Fibroblast of skin of left biceps (primary cell): ENCODE measurements at places on chromosomes 4 and X.

GRCh38 chr4:166518315-166518714, 645.3 kb downstream of the TLL1 start:
- DNase-seq = no peak

- DNase-seq = no peak
Observed at GRCh38 chr4:110641218-110641617, 18.3 kb upstream of the PITX2 start.

GRCh38 chr4:85391589-85392410, 83.2 kb upstream of the ARHGAP24 start:
- DNase-seq = no peak

DNA sequence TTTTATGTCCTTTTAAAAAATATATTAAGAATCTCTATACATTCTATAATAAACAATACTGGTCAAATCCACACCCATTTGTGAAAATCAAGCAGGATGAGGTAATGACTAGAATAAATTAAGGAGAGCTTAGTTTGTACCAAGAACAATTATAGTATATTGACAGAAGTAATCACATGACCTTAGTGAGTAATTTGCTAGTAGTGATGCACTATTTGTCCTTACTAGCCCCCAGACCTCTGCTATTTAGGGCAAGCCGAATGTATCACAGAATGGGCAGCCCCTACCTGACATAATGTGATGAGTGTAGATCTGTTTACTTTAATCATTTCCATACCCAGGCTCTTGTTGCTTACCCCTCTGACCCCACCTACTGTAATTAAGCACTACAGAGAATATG, 15.8 kb downstream of the ATP1B4 start:
- DNase-seq = no peak

DNA sequence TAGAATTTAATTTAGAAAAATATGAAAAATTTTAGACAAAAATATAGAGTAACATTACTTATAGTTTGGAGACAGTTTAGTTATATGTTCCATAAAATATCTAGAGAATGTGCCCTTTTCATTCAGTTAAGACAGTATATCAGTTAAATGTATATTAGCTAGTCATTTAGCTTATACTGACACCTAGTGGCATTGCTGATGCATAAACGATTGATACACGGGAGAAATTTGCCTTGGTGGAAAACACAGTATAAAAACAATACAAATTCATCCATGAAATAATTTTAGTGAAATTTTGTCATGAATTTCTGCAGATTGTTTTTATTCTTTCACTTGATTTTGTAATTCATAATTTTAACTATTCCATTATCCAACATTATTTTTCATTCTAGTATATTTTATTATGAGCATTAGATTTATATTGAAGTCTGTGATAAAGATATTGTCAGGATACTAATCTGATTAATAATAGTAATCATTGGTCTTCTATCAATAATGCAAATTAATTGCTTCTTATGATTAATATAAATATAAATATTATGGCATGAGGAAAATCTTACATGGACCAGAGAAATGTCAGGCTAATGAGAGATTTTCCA, 219.0 kb downstream of the TLL1 start:
- DNase-seq = peak; percentile 7
